Activated T-cell treated with anti-CD3 and anti-CD28 coated beads for 4 hours (primary cell): ENCODE measurements at places on chromosomes 2 and 18.

DNA sequence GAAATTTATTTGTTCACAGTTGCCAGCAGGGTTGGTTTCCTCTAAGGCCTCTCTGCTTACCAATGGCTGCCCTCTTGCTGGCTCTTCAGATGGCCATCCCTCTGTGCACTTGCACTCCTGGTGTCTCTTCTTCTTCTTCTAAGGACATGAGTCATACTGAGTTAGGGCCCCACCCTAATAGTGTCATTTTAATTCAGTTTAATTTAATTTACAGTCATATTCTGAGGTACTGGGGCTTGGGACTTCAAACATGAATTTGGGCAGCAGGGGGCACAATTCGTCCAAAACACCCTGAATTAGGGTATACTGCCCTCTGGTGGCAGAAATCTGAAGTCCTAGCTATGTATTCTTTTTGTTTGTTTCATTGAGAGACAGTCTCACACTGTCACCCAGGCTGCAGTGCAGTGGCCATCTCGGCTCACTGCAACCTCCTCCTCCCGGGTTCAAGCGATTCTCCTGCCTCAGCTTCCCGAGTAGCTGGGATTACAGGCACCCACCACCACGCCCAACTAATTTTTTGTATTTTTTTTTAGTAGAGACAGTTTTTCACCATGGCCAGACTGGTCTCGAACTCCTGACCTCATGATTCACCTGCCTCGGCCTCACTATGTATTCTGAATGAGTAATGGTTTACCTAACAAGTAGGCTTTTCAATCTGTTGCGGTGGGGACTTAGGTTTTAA is 19.8 kb downstream of the SLC4A1AP start:
- peak; percentile 91 for DNase-seq

DNA sequence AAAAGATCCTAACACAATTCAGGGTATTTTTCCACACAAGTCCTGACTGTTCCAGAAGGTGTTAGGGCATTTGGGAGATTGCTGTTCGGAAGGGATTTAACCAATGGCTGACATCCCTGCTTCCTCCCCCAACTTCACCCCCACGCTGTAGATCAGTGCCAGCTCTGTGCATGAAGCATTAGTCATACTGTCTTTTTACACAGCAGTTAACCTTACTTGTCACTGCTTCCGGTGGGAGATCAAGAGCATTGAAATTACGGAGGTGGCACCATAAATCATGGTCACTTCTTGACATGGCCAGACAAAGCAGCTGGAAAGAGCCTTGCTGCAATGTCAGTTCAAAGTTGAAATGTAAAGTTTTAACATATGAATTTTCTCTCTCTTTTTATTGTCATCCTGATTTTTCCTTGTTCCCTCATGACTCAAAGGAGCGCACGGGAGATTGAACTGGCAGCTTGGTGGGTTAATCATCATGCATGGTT is 70.2 kb downstream of the HRH4 start:
- no peak for DNase-seq

DNA sequence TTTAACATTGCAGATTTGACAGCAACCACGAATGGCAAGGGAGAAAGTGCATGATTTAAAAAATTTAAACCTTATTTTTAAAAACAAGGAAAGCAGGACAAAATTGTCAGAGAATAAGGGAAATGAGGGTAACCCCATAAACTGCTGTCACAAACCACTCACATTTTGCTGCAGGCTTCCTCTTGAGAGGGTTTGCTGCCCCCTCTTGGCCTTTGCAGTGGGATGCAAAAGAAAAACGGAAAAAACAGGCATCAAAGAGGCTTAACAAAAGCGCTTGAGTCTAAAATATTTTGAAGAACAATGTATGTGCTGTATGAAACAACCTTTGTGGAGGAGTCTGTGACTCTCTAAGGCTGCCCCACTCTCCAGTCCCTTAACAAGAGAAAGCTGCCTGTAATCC is 91.6 kb downstream of the TMX3 start:
- DNase-seq, result no peak

DNA sequence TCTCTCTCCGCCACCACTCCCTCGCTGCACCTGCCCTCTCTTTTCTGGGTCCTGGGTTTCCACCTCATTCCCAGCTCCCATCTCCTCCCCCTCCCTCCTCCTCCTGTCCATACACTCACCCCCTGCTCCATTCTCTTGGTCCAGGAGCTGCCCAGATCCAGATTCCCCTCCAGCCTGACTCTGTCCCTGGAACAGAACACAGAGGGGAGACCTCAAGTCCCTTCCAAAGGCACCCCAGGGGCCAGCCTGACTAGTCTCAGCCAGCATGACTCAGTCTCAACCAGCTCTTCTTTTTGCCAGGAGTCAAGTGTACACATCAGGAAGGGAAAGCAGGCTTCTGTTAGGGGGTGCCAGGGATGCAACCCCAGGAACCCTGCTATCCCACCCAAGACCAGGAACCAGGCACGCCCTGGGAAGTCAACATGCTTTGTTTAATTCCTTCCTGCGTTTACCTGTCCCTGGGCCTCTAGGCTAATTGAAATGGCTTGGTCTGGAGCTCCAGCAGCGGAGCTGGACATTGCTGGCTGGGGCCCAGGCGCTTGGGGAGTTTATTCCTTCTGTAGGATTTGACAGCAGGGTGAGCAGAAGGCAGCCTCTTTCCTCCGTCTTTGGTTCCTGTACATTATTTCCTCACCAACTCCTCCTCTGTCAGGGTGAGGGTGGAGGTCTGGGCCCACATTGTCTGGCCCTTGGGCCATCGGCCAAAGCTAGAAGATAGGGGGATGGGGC is 28.4 kb upstream of the SELENOI start:
- no peak for DNase-seq

GRCh38 chr2:172806493-172806892 is 70.8 kb downstream of the RAPGEF4 start:
- no peak for DNase-seq

DNA sequence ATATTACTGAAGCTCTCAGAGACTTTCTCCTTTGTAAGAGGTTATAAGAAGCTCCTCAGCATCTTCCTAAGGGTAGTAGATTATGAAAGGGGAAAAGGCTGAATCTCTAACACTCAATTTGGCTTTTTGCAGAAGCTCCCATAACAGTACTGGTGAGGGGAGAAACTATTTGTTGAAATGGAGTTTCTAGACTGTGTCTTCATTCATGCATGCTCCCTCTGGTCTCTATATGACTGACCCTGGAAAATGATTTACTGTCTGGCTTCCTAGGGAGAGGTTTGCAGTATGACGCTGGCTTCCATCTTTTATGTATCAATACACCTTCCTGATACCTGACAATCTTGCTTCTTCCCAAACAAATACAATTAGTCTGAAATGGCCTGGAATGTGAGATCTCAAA is 63.9 kb downstream of the LDAH start:
- DNase-seq, result no peak

DNA sequence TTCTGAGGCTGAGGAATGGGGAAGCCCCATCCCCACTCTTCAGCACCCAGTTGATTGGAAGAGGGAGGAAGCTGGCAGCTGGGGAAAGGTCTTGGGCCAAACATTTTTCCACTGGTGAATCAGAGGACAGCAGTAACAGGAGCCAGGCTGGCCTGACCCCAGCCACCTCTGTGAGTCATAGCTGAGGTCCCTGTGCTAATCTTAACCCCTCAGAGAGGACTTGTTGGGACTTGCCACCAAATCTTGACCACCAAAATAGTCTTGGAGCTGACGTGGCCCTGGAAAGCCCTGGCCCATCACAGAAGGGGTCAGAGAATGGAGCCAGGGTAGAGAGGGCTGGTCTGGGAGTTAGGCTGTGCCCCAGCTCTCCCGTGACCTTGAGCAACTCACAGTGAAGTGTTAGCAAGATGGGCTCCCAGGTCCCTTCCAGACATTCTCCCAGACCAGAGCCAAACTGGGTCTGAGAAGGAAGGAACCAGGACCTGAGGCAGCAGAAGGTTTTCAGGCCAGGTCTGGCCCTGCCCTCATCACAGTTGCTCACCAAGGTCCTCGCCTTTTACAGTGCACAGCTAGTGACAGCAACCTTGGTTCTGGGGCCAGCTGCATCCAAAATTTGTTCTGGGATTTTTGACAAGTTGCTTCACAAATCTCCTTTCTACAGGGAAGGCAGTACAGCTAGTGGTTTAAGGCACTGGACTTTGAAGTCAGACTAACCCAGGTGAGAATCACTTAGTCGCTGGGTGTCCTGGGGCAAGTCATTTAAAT is 266.6 kb downstream of the CYP26B1 start:
- no peak for DNase-seq

DNA sequence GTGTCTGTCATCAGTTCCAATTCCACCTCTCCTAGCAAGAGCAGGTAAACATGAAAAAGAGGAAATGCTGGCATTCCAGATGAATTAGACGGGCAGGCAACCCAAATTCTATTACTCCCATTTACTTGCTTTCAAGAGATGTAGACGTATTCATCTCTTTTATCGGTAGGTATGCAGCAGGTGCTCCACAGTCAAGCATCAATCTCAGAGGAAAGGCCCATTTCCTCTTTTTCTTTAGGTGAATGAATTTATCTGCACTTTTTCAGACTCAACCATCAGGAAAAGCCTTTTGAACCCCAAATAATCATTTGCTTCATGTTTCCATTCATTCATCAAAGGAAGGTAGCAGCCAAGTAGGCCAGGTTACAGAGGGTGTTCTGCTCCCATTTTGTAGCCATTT is 27.9 kb downstream of the DPYSL5 start:
- no peak for DNase-seq

- DNase-seq, result no peak
Measured at GRCh38 chr2:190470256-190470826, 62.2 kb downstream of the MFSD6 start.

DNA sequence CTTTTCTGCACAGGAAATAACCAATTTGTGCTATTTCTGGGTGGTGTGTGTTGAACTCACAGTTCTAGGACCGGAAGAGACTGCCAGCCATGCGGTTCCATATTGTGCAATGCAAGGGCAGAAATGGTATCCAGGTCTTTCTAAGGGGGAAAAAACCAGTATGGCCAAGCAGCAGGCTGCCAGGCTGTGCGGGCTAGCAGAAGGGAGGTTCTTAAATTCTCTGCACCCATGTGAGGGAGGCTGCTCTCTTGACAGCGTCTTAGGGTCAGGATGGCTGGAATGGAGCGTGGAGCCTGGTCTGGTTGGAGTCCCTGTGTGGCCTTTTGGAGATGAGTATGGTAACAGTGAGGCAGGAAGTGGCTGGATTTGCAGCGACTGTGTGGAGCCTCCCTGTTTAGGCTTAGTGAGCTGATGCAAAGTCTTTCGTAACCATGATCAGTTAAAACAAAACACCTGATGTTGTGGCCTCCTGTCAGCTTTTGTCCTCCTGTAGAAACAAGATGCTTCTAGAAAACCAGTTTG is 52.6 kb downstream of the NCK2 start:
- DNase-seq, result no peak

DNA sequence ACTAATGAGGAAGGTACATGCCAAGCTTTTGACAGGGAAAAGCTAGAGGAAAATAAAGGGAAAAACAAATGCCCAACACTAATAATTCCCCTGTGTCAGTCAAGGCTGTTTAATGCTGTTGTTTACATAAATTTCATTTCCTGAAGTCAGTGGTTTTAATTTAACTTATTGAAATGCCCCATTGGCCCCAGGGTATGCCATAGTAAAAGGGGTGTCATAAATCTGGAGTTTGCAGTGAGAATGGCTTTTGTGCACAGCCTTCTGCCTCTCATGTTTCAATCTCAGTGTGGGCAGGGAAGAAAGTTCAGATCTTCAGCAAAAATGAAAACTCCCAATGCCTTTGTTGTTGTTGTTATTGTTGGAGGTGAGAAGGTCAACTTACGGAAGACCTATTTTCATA is 550.1 kb upstream of the DCC start:
- DNase-seq, result no peak

DNA sequence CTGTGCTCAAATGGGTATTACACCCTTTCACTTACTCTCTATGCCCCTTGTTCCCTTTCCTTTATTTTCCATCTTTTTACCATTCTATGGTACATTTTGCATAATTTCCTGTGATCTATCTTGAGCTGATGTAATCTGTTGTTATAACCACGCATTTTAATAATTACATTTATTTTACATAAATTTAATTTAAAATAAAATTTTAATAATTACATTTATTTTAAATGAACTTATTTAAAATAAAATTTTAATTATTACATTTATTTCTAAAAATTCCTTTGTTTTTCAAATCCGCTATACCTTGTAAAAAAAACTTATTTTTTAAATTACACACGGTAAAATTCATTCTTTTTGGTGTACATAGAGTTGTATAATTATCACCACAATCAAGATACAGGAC is 93.9 kb downstream of the CRACDL start:
- no peak for DNase-seq

GRCh38 chr2:222399038-222399783 is 25.1 kb upstream of the SGPP2 start:
- no peak for DNase-seq

DNA sequence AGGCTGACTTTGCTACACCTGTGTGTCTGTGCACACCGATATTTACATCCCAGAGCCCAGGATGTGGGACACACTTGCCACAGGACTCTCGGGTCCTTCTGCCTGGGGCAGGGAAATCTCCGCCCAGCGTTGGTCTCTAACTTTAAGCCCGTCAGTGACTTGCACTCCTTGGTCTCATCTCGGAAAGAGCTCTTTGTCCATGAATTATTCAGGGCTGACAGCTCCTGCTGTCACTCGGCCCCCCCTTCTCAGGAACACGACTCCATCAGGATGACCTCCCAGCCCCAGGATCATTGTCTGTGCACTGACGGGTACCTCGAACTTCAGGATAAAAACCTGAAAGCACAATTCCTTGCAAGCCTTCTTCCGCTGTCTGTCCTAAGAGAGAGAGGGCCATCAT is 26.6 kb downstream of the PLB1 start:
- DNase-seq, result no peak

- no peak for DNase-seq
Measured at GRCh38 chr18:46167971-46168370, 63.8 kb downstream of the HAUS1 start.

- DNase-seq, result no peak
Measured at GRCh38 chr18:75212751-75213090, 2.1 kb downstream of the TSHZ1 start.

GRCh38 chr18:12403601-12404506 is 3.9 kb upstream of the PRELID3A start:
- no peak for DNase-seq

DNA sequence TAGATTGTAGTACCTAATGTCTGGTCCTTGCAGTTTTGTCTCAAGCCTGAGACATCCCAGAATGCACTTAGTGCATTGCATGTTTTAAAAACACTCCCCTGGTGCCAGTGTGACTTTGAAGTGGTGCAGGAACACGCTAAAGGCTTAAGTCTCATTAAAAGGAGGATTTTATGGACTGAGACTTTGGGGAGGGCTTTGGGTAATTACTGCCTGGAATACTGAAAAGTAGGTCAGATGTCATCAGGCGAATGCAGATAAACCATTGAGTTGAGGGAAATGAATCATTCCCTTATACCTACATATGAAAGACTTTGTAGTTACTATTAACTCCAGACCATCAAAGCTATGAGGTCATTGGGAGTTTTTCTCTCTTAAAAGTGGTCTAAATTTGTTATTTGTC is 3.0 kb upstream of the OSBPL1A start:
- DNase-seq, result no peak
